A673 (cell line): ENCODE measurements at places on chromosomes 16 and 17. TPM values are rescaled to one million over a fixed set of nuclear protein-coding genes. Genes with fewer than 3 reads are reported as not detected.

DNA sequence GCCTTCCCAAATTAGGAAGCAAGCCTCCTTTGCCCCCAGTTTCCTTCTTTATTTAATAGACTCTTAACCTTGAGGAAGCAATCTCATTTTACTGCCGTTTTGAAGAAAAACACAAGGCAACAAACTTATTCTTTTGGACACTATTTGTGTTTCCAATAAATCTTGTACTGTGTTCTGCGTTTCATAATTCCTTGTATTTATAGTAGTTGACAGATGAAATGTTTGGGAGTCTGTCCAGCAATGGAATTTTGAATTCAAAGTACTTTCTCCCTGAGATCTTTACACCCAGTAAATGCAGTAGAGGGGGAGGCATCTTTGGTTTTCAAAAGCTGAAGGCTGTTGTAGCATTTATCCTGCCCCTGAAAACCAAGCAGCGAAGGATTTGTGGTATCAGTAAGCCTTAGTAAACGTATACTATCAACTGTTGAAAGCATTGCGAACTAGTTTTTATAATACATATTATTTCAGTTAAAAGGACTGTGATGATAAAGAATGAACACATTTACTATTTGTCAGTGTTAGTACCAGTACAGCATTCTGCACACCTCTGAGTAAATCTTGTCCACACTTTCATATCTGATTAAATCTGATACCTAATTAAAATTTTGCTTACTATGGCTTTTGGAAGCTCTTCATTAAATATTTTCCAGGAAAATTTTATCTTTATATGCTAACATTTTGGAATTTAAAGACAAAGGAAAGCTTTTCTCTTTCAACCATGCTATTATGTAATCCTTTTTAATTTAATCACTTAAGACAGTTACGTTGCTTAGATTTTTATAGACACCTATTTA is 83.1 kb downstream of the TNRC6C start:
- peak overlapping the region; percentile 93 for H3K27ac ChIP-seq
- DNase-seq: peak; percentile 36
- no peaks in the 10 kb centered on the region for H3K36me3 ChIP-seq

DNA sequence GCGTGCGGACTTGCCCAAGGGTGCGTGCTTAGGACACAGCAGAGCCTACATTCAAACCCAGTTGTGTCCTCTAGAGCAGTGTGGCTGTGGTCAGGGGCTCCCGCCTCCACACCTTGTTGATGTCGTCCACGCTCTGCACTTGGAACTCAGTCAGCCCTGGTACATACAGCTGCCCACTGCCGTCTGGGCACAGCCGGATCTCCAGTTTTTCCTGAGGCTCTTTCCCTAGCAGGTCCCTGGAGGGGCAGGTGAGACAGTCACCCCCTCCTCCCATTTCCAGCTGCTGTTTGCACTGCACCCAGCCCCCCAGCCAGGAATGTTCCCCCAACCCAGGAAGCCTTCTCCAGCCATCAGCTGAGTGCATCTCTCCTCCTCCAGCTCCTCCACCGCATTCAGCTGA is 25.7 kb downstream of the KATNB1 start:
- peaks cover 38% of the 10 kb centered on the region for H3K4me1 ChIP-seq
- H3K27ac ChIP-seq: no peak overlapping the region

DNA sequence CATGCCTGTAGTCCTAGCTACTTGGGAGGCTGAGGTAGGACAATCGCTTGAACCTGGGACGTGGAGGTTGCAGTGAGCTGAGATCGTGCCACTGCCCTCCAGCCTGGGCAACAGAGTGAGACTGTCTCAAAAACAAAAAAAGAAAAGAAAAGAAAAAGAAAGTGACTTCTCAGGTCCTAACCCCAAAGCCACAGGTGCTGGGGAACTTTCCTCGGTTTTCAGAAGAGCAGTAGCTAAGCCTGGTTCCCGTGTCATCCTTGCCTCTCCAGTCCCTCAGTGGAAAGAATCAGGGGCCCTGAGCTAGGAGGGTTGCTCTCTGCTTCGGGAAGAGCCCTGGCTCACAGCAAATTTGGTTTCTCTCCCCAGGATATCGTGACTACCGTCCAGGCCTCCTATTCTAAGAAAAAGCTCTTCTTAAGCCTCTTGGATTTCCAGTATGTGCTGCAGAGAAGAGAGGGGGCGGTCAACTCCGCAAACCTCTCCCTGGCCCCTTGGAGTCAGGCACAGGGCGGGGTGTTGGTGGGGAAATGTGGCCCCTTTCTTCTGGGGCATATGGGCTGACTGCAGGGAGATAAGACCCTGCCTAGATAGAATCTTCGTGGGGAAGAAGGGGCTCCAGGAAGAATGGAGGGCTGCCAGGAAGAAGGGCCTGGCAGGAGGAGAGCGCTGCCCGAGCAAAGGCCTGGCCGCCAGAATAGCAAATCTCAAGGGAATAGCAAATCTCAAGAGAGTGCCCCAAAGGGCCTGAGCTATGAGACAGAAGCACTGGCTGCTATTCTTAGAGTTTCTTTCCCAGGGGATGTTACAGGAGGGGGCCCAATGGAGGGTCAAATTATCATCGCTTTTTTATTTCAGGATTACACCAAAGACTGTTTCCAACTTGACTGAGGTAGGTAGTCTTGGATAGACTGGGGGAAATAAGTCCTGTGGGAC is 8.3 kb upstream of the NLRC5 start:
- DNase-seq: no peak
- H3K27ac ChIP-seq: no peak overlapping the region
- H3K4me3 ChIP-seq: no peak overlapping the region
- H3K27me3 ChIP-seq: no peaks in the 10 kb centered on the region
- H3K4me1 ChIP-seq: peaks cover 15% of the 10 kb centered on the region
- H3K36me3 ChIP-seq: no peaks in the 10 kb centered on the region

DNA sequence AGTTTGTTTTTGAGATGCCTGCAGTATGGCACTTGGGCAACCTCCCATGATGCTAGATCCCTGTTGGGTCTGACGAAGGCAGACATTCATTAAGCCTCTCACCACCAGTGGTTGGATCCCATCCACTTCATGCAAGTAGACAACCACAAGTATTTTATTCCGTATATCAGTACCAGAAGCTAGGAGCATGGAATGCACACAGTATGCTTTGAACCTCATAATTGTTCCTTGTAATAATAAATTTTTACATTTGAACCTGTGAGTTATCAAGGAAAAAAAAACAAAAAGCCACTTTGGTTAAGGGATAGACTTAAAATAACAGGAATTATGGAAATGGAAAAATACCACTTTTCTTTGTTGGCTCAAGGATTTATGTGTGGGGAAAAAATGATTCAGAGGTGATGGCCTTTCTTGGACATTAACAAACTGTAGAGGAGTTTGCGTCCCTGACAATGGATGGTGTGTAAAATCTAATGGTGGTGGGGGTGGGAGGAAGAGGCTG is 107.1 kb upstream of the KCNJ16 start:
- no peaks in the 10 kb centered on the region for H3K4me1 ChIP-seq
- H3K36me3 ChIP-seq: no peaks in the 10 kb centered on the region
- no peak overlapping the region for H3K4me3 ChIP-seq

GRCh38 chr17:56744721-56745120 is 89.0 kb downstream of the C17orf67 start:
- H3K4me3 ChIP-seq: no peak overlapping the region
- H3K27me3 ChIP-seq: no peaks in the 10 kb centered on the region
- H3K4me1 ChIP-seq: no peaks in the 10 kb centered on the region
- DNase-seq: no peak

GRCh38 chr17:79513820-79514535 is 96.9 kb downstream of the RBFOX3 start:
- H3K27me3 ChIP-seq: peaks cover 22% of the 10 kb centered on the region
- H3K4me1 ChIP-seq: no peaks in the 10 kb centered on the region
- H3K4me3 ChIP-seq: no peak overlapping the region
- H3K36me3 ChIP-seq: no peaks in the 10 kb centered on the region

GRCh38 chr17:12744786-12745185 is 44.5 kb upstream of the ARHGAP44 start:
- H3K4me1 ChIP-seq: no peaks in the 10 kb centered on the region
- no peak for DNase-seq
- no peaks in the 10 kb centered on the region for H3K36me3 ChIP-seq
- H3K27ac ChIP-seq: no peak overlapping the region
- H3K4me3 ChIP-seq: no peak overlapping the region

DNA sequence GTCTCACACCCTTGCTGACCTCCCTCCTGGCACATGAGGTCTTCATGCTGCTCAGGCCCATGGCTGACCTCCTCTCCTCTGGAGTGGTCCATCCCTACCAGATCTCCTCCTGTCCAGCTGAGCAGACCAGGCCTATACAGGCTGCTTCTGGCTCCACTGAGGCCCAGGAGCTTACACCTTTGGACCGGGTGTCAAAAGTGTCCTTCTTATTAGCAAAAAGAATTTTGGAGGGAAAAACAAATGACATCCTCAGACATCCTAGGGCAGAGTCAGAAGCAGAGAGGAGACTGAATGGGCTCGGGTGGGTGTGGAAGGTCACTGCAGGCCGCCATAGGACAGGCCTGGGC is 38.1 kb downstream of the WSB1 start:
- no peak overlapping the region for H3K27ac ChIP-seq
- no peak for DNase-seq
- peaks cover 15% of the 10 kb centered on the region for H3K4me1 ChIP-seq
- no peak overlapping the region for H3K4me3 ChIP-seq
- no peaks in the 10 kb centered on the region for H3K27me3 ChIP-seq

GRCh38 chr16:87555647-87556046 is 46.7 kb upstream of the JPH3 start:
- H3K4me1 ChIP-seq: no peaks in the 10 kb centered on the region
- no peaks in the 10 kb centered on the region for H3K36me3 ChIP-seq
- H3K27ac ChIP-seq: no peak overlapping the region
- H3K4me3 ChIP-seq: no peak overlapping the region
- no peak for DNase-seq

DNA sequence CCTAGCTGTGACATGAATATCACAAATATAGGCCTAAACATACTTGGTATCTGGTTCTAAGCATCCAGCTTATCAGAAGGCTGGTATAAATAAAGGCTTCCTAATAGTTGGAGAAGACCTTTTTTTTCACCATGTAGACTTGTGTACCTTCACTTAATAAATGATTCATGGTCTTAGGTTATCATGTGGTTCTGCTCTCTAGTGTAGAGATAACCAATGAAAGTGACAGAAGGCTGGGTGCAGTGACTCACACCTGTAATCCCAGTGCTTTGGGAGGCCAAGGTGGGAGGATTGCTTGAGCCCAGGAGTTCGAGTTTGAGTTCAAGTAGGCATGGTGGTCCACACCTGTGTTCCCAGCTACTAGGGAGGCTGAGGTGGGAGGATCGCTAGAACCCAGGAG is 3.1 kb downstream of the DDX19A start:
- H3K4me1 ChIP-seq: peaks cover 13% of the 10 kb centered on the region
- H3K4me3 ChIP-seq: no peak overlapping the region
- peaks cover 28% of the 10 kb centered on the region for H3K36me3 ChIP-seq
- no peaks in the 10 kb centered on the region for H3K27me3 ChIP-seq
- no peak overlapping the region for H3K27ac ChIP-seq

DNA sequence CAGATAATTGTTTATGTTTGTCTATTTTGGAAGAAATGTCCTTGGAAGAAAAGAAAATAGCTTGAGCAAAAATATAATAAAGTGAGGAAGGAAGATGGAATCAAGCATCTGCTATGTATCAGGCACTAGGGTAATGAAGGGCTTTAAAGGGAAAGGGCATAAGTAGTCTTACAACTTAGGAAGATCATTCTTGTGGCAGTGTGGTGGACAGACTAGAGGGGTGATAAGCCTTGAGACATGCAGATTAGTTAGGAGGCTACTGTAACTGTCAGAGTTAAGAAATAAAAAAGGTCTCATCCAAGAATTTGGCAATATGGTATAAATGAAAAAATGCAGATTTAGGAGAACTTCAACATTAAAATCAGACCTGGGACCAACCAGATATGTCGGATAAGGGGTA is 14.9 kb downstream of the FAM222B start:
- no peak overlapping the region for H3K27ac ChIP-seq
- no peaks in the 10 kb centered on the region for H3K4me1 ChIP-seq
- no peak for DNase-seq
- H3K36me3 ChIP-seq: no peaks in the 10 kb centered on the region
- no peaks in the 10 kb centered on the region for H3K27me3 ChIP-seq
- no peak overlapping the region for H3K4me3 ChIP-seq

- DNase-seq: no peak
- no peaks in the 10 kb centered on the region for H3K27me3 ChIP-seq
- H3K36me3 ChIP-seq: no peaks in the 10 kb centered on the region
Observed at GRCh38 chr17:27778183-27778582, 22.1 kb downstream of the NOS2 start.

GRCh38 chr17:75557075-75557851 is 30.3 kb upstream of the MYO15B start:
- no peak for DNase-seq
- H3K4me3 ChIP-seq: no peak overlapping the region
- no peaks in the 10 kb centered on the region for H3K4me1 ChIP-seq
- H3K36me3 ChIP-seq: no peaks in the 10 kb centered on the region
- no peaks in the 10 kb centered on the region for H3K27me3 ChIP-seq

GRCh38 chr17:15952048-15952532 is 7.2 kb downstream of the ADORA2B start:
- H3K27me3 ChIP-seq: no peaks in the 10 kb centered on the region
- no peak overlapping the region for H3K4me3 ChIP-seq
- H3K36me3 ChIP-seq: no peaks in the 10 kb centered on the region
- no peak overlapping the region for H3K27ac ChIP-seq
- no peak for DNase-seq

- DNase-seq: no peak
- H3K36me3 ChIP-seq: peaks cover 2% of the 10 kb centered on the region
- H3K27me3 ChIP-seq: no peaks in the 10 kb centered on the region
- H3K4me3 ChIP-seq: peak overlapping the region; percentile 99
Observed at GRCh38 chr17:21215935-21216334, 2.0 kb upstream of the TMEM11 start.

GRCh38 chr16:81821436-81822128 is 42.5 kb downstream of the PLCG2 start:
- H3K4me1 ChIP-seq: no peaks in the 10 kb centered on the region
- no peak overlapping the region for H3K27ac ChIP-seq
- no peaks in the 10 kb centered on the region for H3K36me3 ChIP-seq
- no peaks in the 10 kb centered on the region for H3K27me3 ChIP-seq
- DNase-seq: no peak
- H3K4me3 ChIP-seq: no peak overlapping the region

DNA sequence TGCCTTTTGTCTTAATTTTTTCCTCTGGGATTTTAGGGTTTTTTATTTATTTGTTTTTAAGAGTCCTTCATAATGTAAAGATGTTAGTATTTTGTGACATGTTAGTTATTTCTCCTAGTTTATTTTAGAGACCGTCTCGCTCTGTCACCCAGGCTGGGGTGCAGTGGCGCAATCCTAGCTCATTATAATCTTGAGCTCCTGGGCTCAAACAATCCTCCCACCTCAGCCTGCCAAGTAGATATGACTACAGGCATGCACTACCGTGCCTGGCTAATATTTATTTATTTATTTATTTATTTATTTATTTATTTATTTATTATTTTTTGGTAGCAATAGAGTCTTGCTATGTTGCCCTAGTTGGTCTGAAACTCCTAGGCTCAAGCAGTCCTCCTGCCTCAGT is 37.4 kb upstream of the ARHGAP17 start:
- DNase-seq: no peak
- H3K36me3 ChIP-seq: no peaks in the 10 kb centered on the region
- no peaks in the 10 kb centered on the region for H3K27me3 ChIP-seq
- no peak overlapping the region for H3K27ac ChIP-seq
- H3K4me1 ChIP-seq: peaks cover 29% of the 10 kb centered on the region
- H3K4me3 ChIP-seq: no peak overlapping the region

Gene RPL27
- total RNA-seq: 547 and 560 TPM in 2 replicates

Gene GRAP
- 0.26 TPM in 1 of 2 replicates, not detected in the other for total RNA-seq

Gene FOXN1
- total RNA-seq: not detected in 2 replicates

Gene TMIGD1
- not detected in 2 replicates for total RNA-seq

Gene G6PC1
- total RNA-seq: not detected in 2 replicates

Gene CHST4
- not detected in 2 replicates for total RNA-seq

Gene TMEM220
- 0.11 and 1.4 TPM in 2 replicates for total RNA-seq

Gene UBE2O
- total RNA-seq: 56.9 and 57.4 TPM in 2 replicates

Gene SOX9
- 31.1 and 37.5 TPM in 2 replicates for total RNA-seq

Gene SCRN2
- total RNA-seq: 6.2 and 11.2 TPM in 2 replicates
